GM13976 (cell line): ENCODE measurements at places on chromosomes 2 and 18.

GRCh38 chr2:45953376-45954027, 302.0 kb downstream of the PRKCE start:
- DNase-seq: no peak

GRCh38 chr2:105443617-105444598, 45.1 kb upstream of the FHL2 start:
- DNase-seq: no peak

DNA sequence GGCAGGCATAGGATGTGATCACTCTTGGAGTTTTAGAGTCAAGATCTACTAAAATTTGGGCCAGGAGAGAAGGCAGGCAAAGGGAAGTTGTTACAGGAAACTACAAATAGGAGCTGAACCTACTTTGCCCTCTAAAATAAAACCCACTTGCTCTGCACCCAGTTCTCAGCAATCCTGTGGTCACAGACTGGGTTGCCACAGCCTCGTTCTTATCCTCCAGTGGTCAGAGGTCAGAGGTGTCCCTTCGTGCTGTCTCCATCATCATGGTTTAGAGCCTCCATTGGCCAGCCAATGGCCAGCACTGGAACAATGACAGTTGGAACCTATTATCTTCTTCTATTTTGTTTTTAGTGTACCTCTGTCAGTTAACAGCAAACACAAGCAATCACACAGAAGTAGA, 90.7 kb upstream of the TNP1 start:
- no peak for DNase-seq

DNA sequence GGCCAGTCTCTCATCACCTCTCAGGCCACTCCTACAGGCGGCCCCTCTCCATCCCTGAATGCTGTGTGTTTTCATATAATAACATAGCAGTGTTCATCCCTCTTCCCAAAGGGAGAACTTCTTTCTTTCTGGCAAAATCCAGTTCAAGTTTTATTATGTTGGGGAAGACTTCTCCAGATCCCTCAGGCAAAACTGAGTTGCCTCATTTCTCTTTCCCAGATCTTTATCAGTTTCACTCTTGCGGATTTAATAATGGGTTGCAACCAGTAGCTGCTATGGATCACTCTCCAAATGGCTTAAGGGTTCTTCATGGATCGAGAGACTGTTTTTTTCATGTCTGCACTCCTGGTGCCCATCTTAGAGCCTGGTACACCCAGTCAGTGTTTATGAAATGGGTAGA, 129.9 kb downstream of the FHOD3 start:
- DNase-seq: no peak

DNA sequence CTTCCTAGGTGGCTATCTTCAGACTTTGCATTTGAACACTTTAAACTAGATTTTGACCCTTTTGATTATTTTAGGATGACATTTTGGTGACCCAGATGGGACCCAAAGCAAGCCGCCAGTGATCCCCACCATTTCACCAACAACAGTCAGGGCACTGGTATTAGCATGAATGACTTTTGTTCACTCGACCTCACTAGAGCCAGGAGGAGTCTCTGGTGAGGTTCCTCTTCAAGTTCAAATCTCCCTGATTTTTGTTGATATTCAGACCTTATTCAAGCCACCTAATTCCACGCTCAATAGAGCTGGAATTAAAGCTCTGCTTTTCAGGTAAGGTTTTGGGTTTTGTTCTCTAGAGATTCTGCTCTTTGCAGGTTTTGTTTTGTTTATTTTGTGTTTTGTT, 202.3 kb downstream of the MREG start:
- no peak for DNase-seq

GRCh38 chr2:160409480-160409879, 84.1 kb downstream of the RBMS1 start:
- DNase-seq: no peak

DNA sequence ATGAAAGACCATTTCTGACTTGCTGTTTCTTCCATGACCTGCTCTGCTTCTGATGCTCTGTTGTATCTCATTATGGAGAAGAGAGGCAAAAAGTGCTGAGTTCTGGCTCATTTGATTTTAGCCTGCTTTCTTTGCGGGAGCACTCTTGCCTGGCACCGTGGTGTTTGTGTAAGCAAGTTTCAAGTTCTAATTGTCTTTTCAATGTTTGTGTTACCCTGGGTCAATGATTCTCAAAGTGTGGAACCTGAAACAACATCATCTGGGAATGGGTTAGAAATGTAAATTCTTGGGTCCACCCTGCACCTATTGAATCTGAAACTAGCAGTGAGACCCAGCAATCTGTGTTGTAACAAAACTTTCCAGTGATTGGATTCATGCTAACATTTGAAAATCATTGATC, 85.5 kb upstream of the STON1 start:
- DNase-seq: no peak

- DNase-seq: no peak
These were observed 12.7 kb upstream of the CDK15 start for GRCh38 chr2:201793631-201794030.

GRCh38 chr2:207503234-207503633, 26.5 kb upstream of the CREB1 start:
- DNase-seq: peak; percentile 56

GRCh38 chr2:232434091-232434490, 21.9 kb upstream of the ALPI start:
- no peak for DNase-seq

DNA sequence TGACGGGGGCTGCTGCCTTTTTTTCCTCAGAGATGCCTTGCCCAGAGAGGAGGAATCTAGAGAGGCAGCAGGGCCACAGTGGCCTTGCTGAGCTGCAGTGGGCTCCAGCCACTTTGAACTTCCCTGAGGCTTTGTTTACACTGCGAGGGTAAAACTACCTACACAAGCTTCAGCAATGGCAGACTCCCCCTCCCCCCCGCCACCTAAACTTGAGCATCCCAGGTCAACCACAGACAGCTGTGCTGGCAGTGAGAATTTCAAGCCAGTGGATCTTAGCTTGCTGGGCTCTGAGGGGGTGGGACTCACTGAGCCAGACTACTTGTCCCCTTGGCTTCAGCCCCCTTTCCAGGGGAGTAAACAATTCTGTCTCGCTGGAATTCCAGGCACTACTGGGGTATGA, 11.8 kb downstream of the SYT4 start:
- no peak for DNase-seq

DNA sequence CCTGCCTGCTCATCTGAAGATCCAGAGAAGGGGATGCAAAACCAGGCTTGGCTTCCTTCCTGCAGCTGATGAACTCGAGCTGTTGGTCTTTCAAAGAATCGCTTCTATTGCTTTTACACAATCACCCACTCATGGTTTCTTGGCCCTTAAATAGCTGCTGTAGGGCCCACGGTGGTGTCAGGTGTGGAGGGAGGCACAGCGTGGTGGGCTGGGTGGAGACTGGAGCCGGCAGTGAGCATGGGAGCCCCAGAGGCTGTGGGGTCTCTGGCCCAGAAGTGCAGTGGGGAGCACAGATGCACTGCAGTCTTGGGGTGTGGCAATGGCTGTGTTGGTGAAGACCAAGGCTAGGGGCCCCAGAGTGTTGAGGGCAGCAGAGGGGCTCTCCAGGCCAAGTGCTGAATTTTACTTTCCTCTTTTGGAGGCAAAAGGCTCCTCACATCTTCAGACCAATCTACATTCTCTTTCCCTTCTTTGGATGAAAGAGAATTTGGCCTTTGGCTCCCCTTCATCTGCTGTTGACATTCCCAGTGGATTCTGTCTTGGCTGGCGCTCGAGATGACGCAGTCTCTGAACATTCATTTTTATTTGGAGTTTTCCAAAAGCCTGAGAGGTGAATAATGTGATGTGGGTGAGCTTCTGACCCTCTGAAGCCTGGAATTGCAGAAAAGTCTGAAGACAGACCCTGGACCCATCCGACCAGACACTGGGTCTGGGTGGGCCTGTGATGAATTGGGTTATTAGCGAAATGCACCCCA, 70.1 kb upstream of the ASB18 start:
- DNase-seq: no peak

DNA sequence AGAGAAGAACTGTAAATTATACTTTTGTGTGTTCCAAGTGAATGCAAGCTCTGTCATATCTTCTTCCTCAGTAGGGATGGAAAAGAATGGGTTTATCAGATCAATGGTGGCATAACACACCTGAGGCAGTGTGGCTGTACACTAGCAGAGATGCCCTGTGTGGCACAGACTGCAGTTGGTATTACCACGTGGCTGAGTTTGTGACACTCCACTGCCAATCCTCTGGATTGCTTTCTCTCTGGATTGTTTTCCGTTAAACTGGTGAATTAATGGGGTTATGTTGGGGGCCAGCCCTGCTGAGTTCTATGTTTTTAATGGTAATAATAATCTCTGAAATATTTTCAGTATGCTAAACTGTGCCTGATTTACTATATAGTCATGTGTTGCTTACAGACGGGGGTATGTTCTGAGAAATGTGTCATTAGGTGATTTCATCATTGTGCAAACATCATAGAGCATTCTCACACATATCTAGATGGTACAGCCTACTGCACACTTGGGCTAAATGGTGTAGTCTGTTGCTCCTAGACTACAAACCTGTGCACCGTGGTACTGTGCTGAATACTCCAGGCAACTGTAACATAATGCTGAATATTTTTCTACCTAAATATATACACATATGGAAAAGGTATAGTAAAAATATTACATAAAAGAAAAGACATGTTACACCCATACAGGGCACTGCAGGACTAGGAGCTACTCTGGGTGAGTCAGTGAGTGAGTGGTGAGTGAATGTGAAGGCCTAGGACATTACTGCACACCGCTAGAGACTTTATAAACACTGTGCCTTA, 84.7 kb upstream of the ST6GAL2 start:
- no peak for DNase-seq

GRCh38 chr2:37349231-37349860, 4.9 kb downstream of the QPCT start:
- no peak for DNase-seq

DNA sequence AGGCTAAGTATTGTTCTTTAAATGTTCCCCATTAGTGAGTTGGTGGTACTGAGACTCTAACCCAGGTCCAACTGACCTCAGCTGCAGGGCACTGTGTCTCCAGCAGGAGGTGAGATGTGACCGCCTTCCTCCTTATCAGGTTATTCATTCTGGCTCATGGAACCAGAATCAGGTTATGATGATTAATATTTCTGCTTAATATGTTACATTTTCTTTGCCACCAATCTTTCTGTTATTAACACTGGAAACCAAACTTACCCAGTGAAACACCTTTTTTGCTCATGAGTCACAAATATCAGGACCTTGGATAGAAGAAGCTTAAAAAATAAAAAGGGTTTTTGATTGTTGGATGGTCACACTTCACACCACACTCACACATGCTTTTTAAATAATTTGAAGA, 85.4 kb downstream of the DPP4 start:
- no peak for DNase-seq

- no peak for DNase-seq
These were observed 418.8 kb upstream of the SPHKAP start for GRCh38 chr2:228600265-228600664.

GRCh38 chr2:19456705-19457309, 98.4 kb upstream of the OSR1 start:
- DNase-seq: no peak

DNA sequence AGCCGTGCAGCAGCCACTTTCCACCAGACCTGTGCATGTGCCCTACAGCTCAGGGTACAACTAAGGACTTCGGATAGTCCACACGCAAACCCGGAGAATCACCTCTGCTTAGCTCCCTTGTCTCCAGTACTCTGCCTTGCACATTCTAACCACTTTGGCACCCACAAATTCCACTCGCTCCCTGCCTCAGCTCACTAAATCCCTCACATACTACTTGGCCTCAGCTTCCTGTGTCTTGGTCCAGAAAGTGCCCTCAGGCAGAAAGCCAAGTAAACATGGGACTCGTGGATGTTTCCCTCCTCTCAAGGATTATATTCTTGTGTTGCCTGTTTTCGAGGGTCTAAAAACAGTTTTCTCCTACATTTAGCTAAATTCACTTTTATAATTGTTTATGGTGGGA, 157.8 kb upstream of the DAPL1 start:
- no peak for DNase-seq

- no peak for DNase-seq
These were observed 127.0 kb downstream of the CELF4 start for GRCh38 chr18:37438417-37439180.

GRCh38 chr2:21972586-21972985, 848.8 kb downstream of the TDRD15 start:
- DNase-seq: no peak

GRCh38 chr2:86625096-86625495, 1.4 kb upstream of the RNF103 start:
- no peak for DNase-seq

- DNase-seq: no peak
These were observed 138.1 kb downstream of the B3GNT2 start for GRCh38 chr2:62334009-62334408.

DNA sequence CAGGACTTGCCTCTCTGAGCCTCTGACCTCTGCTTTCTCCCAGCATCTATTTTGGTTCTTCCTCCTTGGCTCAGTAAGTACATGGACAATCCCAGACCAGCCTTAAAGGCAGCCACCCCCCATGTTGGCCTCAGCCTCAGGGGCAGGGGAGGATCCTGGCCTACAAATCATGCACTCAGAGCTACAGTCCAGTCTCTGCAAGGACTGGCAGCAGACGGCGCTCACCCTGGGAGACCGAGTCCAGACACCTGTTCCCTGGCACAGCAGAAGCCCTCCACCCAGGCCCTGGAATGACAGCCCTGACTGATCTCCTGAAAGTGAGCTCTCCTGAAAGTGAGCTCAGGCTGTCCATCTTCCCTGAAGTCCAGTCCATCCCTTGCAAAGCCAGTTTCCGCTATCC, 25.7 kb upstream of the PTPN4 start:
- DNase-seq: no peak

GRCh38 chr2:100903534-100904258, 83.8 kb downstream of the NPAS2 start:
- no peak for DNase-seq

DNA sequence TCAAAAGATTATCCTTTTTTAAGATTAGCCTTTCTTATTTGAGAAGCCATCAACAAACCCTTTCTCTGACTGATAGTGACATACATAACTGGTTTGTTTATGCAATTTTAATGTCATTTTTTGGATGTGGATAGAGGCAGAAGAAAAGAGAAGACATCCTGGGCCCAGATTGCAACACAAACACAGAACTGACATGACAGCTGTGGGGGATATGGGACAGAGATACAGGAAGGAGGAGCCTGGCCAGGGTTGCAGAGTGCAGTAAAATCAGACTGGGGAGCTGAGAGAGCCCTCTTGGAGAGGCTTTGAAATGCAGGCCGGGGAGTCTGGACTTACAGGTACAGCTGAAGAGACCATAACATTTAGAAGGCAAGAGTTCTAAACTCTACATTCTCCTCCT, 65.1 kb downstream of the SIGLEC15 start:
- no peak for DNase-seq
